ENCODE measurements at places on chromosomes 11 and 22. TPM values are rescaled to one million over a fixed set of nuclear protein-coding genes. Genes with fewer than 3 reads are reported as not detected.

TAF1D gene
- total RNA-seq = 161 TPM

OR8G1 gene
- not detected for total RNA-seq

GRCh38 chr22:48345631-48346030 lies 1482.0 kb downstream of the BRD1 start:
- no peak for DNase-seq

- DNase-seq = no peak
Measured at GRCh38 chr11:133711545-133711944, 133.8 kb downstream of the SPATA19 start.

All from activated CD8-positive, alpha-beta T cell treated with anti-CD3 and anti-CD28 coated beads, Interleukin-2, amount 10 ng/mL, durations not matched to agents 7 days and 5 days (primary cell).